Smooth muscle cell of the pulmonary artery (primary cell): ENCODE measurements at places on chromosomes 13 and 19. TPM values are rescaled to one million over a fixed set of nuclear protein-coding genes. Genes with fewer than 3 reads are reported as not detected.

ZSCAN4 gene
- total RNA-seq = 0.07 TPM in 1 of 2 replicates, not detected in the other

XPO4 gene
- 19.0 and 19.2 TPM in 2 replicates for total RNA-seq

AXL gene
- 378 and 448 TPM in 2 replicates for total RNA-seq

SLC10A2 gene
- not detected in 2 replicates for total RNA-seq

CEACAM16 gene
- total RNA-seq = not detected in 2 replicates

SIGLEC8 gene
- not detected in 2 replicates for total RNA-seq

ONECUT3 gene
- total RNA-seq = not detected in 2 replicates

C19orf33 gene
- total RNA-seq = not detected in 2 replicates

ZNF57 gene
- 2.9 and 3.3 TPM in 2 replicates for total RNA-seq

MYADM gene
- total RNA-seq = 24.2 and 42.8 TPM in 2 replicates
